Stimulated activated CD8-positive, alpha-beta memory T cell treated with anti-CD3 and anti-CD28 coated beads, Interleukin-7, amount 100 ng/mL, for 4 hours (primary cell): ENCODE measurements at places on chromosomes 5 and 9.

GRCh38 chr9:100131216-100131615 lies 32.2 kb downstream of the INVS start:
- no peak for DNase-seq

GRCh38 chr5:135458921-135459331 lies 6.8 kb upstream of the TIFAB start:
- no peak for DNase-seq

DNA sequence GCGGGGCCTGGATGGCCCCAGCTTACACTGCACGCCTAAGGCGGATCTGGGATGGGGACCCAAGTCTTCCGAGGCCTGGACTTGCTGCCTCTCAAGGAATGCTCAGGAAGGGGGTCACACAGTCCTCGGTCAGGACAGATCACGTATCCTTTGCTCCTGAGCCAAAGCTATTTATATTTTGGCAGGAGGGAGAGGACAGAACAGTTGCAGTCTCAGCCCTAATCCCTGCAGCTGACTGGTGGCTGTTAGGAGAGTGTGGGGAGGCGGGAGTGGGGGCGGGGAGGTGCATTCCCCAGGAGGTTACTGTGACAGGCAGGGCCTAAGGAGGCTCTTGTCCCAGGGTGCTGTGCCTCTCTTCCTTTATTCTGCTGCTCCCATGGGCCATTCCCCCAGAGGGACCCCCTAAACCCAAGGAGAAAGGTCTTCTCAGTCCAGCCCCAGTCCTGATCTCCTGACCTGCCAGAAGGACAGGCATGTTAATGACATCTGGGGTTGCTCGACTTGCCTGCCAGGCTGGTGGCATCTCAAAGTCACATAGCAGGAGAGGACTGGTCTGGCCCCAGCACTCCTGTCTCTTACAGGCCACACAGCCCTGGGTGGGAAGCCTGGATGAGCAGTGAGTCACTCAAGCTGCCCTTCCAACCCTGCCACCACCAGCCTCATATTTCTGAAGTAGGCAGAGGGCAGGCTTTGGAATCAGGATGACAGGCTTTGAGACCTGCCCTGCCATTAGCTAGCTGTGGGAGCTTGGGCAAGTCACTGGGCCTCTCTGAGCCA lies 51.9 kb downstream of the COL27A1 start:
- no peak for DNase-seq

- DNase-seq, result no peak
These were observed 634.4 kb upstream of the C9orf72 start for GRCh38 chr9:28207657-28208056.

DNA sequence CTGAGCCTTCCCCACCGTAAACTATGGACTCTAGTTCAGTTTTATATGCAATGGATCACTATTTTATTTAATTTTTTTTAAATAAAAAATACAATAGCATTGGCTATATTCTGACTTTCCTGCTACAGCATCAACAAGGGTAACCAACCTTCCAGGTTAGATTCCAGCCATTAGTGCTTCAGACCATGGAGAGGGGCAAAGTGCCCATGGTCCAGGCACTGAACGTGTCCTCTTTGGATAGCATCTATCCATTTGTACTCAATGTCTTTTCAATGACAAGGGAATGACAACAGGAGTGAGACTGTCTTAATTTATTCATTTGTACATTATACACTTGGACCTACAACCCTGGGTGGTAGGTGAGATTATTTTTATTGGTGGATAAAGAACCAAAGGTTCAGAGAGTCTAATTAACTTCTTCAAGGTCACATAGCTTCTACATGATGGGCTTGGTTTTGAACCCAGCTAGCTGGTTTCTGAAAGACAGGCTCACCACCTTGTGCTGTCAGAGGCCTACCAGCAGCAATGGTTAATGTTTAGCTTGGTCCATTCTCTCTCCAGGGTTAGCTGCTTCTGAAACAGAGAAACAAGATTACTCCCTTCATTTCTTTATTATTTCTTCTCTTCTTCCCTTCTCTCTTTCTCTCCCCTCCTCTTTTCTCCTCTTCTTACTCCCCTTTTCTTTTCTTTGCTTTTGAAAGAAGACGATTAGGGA lies 11.5 kb downstream of the TMEM171 start:
- DNase-seq, result no peak

DNA sequence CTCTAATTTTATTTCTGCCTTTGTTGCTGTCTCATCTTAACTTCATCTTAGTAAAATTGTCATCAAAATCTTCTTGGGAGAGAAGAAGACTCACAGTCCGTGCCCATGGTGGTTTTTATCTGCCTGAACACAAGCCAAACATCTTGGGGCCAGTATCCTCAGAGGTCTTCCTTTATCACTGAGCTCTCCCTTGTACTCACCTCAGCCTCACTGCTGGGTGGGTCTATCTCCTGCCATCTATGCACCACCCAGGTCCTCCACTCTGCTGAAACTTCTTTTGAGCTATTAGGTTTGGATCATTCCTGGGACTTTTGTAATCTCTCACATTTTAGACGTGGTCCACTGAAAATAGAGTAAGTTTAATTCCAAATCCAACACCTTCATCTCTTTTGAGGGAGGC lies 116.3 kb upstream of the EPB41L4A start:
- DNase-seq, result no peak

DNA sequence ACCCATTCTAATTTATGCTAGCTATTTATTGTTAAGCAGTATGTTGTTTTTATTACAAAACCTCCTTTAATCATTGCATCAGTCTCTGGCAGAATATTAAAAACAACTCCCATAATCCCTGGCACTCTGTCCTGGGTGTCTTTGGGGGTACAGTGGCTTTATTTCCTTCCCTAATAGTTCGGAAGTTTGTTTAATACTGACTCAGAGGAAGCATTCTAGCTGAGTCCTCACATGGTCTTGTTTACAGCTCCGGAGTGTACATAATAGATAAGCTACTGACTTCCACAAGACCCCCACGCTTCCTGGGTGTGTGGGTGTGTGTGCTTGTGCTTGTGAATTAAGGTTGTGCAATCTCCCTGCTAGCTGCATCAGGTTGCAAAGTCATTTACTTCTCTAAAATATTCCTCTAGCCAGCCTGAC lies 149.8 kb upstream of the CDKN2B start:
- peak; percentile 12 for DNase-seq

DNA sequence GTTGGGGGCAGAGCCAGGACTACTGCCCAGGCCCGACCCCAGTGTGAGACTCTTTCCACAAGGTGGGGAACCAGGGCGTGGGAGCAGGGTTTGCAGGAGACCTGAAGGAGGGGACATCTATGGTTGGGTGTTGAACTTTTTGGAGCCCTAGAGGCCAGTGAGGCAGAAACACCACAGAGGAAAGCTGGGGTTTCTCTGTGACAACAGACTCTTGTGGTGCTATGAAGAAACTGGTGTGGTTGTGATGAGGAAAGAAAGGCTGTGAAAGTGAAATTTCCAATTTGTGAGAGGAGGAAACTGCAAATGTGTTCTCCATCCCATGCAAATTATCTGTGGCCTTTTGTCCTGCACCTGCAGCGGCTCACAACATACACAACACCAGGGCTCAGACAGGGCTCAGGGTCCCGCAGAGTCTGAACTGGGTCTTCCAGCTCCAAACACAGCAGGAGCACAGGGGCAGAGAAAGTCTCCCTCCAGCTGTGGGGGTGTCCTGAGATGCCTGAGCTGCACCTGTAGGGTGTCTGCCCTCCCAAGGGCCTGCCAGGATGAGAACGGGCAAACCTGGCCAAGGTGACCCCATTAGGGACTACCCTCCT lies 51.4 kb upstream of the GRHPR start:
- DNase-seq, result no peak

DNA sequence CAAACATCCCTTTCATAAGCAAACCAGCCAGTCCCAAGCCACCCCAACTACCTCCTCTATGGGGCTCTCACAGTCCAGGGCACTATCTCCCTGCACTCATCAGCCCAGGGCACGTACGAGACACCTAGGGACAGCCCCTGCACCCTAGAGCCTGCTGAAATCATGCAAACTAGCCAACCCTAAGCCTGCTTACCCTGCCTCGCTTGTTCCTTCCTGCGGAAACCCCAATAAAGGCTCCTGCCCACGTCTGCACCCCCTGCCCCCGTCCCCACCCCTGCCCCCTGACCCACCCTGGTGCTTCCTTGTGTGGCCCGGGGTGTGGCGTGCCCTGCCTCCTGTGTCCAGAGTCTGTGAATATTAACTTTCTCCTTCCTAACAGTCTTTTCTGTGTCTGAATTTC lies 135.9 kb downstream of the GADD45G start:
- DNase-seq, result no peak

- no peak for DNase-seq
These were observed 201.8 kb downstream of the CDH12 start for GRCh38 chr5:22651355-22651754.

- DNase-seq, result no peak
These were observed 754.3 kb downstream of the TLE4 start for GRCh38 chr9:80326105-80326504.

GRCh38 chr5:105503950-105504349 lies 1941.4 kb upstream of the NUDT12 start:
- no peak for DNase-seq

DNA sequence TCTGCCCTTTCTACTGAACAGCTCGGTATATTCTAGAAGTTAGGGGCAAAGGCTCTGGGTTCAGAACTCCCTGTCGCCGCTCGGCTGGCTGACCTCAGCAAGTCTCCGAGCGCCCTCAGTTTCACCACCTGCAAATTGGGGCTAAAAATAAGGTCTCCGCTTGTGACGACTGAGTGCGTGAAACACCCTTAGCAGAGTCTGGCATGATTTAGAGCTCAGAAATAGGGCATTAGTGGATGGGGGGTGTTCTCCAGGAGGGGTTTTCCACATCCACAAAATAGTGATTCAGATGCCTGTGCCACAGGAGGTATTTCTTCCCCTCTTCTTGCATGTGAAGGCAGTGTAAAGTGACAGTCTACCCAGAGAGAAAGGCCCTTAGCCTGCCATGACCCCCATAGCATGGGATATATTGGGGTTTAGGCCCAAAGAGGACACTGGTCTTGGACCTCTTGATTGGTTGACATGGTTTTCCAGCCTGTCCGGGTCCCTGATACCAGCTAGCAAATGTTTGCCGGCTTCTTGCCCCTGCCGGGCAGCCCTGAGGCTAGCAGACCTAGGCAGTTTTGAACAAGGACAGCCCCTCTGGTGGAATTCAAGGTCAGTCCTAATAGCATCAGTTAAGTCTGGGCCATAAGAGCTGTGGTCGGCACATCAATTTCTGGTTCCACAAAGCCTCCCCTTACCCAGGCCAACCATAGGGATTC lies 1.4 kb downstream of the ERGIC1 start:
- no peak for DNase-seq

GRCh38 chr5:167573370-167574127 lies 717.9 kb upstream of the WWC1 start:
- no peak for DNase-seq

DNA sequence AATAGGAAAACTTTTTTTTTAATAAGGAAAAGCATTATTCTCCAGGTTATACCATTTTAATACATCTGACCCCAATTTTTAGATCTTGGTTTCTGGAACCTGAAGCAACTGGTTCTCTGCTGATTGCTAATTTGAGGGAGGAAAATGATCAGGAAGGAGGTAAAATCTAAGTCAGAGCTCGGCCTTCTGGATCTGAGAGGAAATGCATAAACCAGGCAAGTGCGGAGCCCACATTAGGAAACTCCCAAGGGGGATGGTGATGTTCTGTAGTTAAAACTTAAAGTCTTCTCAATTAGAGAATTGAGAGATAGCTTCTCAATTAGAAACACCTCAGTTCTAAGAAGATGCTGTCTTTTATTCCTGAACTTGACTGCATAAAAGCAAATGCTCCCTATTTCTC lies 113.5 kb downstream of the TSSK1B start:
- no peak for DNase-seq

GRCh38 chr9:92360083-92360482 lies 34.3 kb downstream of the CENPP start:
- DNase-seq, result no peak

- DNase-seq, result no peak
These were observed 97.2 kb downstream of the SH3TC2 start for GRCh38 chr5:148965511-148966265.

- no peak for DNase-seq
These were observed 14.7 kb upstream of the CRHBP start for GRCh38 chr5:76938177-76938576.

GRCh38 chr9:22452415-22453010 lies 5.9 kb downstream of the DMRTA1 start:
- peak; percentile 14 for DNase-seq

- no peak for DNase-seq
These were observed 132.9 kb downstream of the TRPM3 start for GRCh38 chr9:70988551-70988950.

GRCh38 chr5:138833726-138834480 lies 41.2 kb downstream of the LRRTM2 start:
- no peak for DNase-seq

DNA sequence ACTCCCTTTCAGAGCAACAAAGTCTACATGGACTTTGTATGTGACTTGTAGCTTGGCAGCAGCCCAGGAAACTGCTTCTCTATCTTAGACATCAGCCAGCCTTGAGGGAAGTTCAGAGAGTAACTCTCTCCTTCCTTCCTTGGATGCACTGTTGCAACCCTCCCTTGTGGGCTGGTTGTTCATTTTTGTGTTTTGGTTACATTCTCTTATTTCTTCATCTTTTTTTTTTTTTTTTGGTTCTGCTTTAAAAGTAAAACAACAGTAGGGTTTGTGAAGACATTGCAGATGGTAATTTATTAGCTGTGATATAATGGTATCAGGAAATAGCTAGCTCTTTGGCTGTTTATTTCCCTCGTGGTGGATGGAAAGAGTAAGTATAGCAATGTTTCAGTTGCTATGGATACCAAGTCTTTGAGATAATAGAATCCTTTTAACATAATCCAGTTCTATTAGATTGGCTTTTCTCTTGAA lies 97.9 kb upstream of the MAMDC2 start:
- DNase-seq, result no peak

- no peak for DNase-seq
These were observed 234.9 kb downstream of the YTHDC2 start for GRCh38 chr5:113748403-113748802.

DNA sequence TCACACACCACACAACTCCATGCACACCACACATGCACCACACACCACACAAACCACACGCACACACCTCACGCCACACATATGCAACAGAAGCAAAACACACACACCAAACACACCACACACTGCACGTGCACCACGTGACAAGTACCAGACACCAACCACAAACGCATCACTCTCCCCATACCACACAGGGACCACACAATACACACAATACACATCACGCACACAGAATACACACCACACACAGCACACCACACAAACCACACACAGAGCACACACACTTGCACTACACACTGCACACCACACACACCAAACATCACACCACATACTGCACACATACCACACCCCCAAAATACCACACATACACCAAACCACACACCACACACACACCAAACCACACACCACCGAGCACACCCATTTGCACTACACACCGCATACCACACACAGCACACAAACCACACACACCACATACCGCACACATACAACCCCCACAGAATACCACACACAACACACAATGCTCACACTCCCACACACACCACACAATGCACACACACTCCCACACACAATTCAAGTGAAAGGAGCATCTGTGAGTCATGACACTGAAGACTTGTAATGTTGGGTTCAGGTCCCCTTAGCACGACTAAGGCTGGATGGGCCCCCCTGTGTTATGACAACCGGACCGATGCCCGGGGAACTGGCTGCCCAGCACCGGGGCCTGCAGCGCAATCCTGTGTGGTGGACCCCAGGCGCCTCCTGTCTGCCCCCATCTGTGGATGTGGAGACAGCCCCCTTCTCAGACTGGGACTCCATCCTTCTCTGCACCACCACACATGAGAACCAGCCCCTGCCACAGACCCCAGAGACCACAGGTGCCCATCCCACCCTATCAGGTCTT lies 6.0 kb upstream of the ZDHHC11 start:
- no peak for DNase-seq

GRCh38 chr5:150305557-150305956 lies 2.9 kb upstream of the ARSI start:
- DNase-seq, result no peak

- DNase-seq, result no peak
These were observed 4.8 kb upstream of the NRARP start for GRCh38 chr9:137306850-137307254.
